AG04450 (cell line): ENCODE measurements at places on chromosomes 5 and 9.

GRCh38 chr5:174608631-174609097, 115.7 kb upstream of the MSX2 start:
- no peak for DNase-seq

DNA sequence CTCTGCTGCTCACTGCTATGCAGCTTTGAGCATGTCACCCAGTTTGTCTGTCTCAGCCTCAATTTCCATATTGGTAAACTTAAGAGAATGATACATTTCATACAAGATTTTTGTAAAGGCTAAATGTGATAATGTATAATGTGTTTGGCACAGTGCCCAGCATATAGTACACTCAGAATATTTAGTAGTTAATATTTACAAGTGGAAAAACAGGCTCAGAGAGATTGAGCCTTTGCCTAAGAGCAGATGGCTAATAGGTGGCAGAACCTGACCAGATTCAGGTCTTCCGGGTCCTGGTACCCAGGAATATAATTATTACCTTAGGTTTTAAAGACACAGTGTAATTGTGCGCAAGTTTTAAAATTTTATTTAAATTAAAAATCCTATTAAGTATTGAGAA, 46.8 kb upstream of the KIAA1958 start:
- DNase-seq, result no peak

DNA sequence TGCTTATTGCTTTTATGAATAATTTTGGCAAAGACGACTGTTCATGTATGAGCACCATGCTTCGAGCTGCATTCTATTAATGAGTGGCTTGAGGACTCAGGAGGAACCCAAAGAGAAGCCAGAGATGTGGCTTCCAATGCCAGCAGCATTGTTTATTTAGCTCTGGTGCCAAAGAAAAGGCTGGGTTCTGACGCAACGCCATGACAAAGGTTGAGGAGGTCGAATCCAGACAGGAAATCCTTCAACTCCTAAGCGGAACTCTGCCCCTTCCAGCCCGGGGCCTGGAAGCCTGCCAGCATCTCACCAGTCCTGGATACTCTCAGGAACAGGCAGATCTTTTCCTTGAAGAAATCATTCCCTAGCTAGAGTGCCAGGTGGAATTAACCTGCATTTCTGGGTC, 104.4 kb downstream of the ARHGAP26 start:
- DNase-seq, result no peak

- DNase-seq, result no peak
These were observed 177.0 kb upstream of the SH3GL2 start for GRCh38 chr9:17401858-17402257.

DNA sequence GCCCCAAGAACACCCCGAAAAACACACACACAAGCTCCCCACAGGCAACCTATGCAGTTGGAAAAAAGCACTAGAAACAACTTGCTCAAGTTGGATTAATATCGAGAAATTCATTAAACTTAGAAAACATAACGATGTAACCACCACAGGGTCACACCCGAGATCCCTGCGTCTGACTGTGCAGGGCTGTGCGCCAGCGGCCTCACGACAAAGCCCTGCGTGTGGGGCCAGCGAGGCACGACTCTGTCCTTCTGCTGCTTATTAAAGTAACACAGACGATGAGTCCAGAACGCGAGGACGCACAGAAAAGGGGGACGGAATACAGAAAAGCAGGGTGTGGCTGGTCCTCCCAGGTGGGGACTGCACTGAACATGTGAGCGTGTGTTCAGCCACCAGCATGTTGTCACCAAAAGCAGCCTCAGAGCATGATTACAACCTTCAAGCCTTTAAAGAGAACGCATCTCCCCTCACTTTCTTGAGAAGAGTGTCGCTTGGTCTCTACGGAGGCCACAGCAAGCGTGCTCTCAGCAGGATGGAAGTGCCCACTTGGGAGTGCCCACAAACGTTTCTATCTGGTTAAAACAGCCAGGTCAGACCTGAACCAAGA, 14.4 kb downstream of the SLC12A7 start:
- no peak for DNase-seq

- no peak for DNase-seq
These were observed 9.0 kb downstream of the QRFP start for GRCh38 chr9:130887494-130888144.

DNA sequence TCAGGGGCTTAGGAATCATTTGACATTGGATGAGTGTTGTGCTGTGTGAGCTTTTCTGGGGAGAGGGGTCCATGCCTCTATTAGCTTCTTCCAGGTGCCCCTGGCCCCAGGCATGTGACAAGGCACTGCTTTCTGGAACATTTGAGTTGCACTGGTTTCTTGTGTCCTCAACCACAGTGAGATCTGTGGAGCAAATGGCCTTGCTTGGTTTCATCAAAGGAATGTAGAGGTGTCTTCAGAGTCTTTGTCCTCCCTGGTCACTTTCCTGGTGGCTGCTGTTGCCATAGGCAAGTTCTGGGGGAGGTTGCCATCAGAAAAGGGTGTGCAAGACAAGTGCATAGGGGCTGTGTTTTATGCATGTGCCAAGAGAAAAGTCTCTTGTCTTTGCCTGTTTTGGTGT, 157.5 kb downstream of the MACROH2A1 start:
- no peak for DNase-seq

GRCh38 chr5:116320486-116320885, 235.7 kb downstream of the COMMD10 start:
- DNase-seq, result no peak

DNA sequence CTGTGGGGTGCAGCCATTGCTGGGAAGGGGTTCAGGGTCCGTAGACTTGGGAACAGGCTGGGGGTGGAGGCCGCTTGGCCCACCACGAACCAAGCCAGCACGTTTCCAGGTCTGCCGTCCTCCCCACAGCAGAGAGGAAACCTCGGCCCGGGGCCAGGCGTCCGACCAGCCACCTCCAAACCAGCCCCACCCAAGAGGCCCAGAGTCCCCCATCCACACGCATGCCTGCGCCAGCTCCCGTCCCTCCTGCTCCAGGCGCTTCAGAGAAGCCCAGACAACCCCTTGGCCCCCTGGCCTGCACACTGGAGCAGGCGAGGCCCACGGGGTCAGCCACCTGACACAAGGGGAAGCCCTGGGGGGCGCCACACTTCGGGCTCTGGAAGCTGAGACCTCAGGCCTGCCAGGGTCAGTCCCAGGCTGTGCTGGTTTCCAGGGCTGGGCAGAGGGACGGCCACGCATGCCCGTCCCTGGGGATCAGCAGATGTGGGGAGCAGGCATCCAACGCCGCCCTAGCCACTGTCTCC, 6.3 kb downstream of the DNLZ start:
- DNase-seq, result no peak

DNA sequence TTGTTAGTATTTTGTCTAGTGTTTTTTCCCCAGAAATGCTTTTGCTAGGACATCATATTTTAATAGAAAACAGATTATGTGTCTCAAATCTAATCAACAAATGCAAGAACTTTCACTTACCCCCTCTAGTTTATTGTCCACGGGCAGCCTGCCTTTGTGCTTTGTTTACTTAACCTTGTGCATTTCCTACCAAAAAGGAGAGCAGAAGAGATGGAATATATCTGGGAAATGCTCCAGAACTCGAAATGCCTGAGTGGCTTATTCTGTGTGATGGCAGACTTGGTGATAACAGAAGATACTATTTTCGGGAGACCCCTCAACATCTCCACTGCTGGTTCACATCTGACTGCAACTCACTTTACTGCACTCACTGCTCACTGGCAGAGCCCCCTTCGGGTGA, 33.3 kb upstream of the SPDL1 start:
- no peak for DNase-seq

DNA sequence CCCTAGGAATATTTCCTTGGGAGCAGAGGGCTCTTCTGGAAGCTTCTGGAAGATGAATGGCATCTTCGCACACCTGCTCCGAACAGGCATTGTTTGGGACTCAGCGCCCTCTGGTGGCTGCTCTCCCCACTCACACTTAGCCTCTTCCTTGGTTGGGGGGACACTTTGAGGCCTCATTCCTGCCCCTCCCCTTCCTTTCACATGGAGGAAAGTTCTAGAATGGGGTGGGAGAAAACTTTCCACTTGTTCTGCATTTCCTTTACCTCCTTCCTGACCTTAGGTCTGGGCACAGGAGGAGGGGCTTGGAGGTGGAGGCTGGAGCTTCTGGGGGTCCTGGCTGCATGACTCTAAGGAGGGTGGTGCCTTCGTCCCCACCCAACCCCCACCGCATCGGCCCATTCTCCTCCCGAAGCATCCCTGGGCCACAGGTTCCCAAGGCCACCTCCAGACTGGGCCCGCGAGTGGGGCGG, 19.3 kb upstream of the SMIM32 start:
- DNase-seq, result no peak

- no peak for DNase-seq
These were observed 15.2 kb upstream of the ERAP2 start for GRCh38 chr5:96861076-96861475.

GRCh38 chr5:133993185-133993936, 11.4 kb downstream of the VDAC1 start:
- DNase-seq, result no peak

DNA sequence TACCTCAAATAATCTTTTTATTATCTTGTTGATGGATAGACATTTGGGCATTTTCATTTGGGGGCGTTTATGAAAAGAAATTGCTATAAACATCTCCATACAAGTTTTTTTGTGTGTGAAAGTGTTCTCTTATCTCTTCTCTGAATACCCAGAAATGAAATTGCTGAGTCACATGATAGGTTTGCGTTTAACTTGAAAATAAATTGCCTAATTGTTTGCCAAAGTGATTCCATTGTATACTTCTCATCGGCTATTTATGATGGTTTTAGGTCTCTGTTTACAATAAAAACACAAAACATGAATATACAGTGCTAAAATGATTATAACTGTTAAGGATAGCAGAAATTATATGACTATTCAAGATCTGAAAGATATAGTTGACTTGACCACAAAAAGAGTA, 361.7 kb downstream of the TAF11L14 start:
- no peak for DNase-seq

DNA sequence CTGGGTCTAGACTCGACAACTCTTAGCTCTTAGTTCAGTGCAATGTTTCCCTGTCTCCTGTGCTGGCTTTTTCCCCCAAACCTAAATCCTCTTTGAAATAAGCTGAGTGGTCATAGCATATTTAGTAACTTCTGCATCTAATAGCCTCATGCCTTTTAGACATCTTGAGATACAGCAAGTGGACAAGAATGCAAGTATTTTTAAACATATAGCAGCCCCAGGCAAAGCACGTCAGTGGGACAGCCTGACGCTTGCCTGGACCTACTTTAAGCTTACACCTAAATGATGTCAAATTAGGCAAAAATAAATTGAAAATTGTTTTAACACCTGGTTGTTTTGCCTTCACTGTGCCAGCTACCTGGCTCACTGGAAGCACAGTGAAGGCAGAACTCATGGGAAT, 8.0 kb downstream of the C9 start:
- no peak for DNase-seq

DNA sequence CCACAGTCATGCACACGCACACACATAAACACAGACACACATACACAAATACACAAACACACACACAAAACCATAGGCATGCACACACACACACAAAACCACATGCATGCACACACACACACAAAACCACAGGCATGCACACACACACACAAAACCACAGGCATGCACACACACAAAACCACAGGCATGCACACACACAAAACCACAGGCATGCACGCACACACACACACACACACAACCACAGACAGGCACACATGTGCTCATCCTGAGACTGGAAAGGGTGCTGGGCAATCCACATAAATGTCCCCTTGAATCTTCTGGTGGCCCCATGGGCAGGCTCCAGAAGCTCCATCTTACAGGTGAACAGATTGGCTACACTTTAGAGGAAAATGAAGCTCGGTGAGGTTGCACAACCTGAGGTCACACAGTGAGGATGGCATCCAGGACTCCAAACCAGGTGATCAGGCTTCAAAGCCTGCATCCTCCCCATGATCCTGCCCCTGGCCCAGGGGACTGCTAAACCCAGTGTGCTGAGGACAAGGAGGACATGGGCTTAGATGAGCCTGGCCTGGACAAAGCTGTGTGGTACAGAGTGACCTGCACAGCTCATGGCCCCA, 144.8 kb downstream of the GADD45G start:
- DNase-seq, result no peak

DNA sequence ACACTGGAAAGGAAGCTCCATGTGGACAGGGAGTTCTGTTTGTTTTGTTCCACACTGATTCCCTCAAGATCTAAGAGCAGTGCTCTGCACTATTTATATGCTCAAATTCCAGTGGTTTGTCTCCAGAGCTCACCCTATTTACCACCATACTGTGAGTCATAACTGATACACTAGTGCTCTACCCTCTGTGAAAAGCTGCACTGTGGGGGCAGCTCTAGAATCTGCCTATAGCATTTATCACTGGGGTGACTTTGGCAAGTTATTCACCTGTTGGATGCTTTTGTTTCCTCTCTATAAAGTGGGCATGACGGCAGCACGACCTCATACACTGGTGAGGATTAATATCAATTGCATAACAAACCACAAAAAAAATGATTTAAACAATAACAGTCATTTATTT, 307.8 kb downstream of the NR2F1-AS1 start:
- no peak for DNase-seq

DNA sequence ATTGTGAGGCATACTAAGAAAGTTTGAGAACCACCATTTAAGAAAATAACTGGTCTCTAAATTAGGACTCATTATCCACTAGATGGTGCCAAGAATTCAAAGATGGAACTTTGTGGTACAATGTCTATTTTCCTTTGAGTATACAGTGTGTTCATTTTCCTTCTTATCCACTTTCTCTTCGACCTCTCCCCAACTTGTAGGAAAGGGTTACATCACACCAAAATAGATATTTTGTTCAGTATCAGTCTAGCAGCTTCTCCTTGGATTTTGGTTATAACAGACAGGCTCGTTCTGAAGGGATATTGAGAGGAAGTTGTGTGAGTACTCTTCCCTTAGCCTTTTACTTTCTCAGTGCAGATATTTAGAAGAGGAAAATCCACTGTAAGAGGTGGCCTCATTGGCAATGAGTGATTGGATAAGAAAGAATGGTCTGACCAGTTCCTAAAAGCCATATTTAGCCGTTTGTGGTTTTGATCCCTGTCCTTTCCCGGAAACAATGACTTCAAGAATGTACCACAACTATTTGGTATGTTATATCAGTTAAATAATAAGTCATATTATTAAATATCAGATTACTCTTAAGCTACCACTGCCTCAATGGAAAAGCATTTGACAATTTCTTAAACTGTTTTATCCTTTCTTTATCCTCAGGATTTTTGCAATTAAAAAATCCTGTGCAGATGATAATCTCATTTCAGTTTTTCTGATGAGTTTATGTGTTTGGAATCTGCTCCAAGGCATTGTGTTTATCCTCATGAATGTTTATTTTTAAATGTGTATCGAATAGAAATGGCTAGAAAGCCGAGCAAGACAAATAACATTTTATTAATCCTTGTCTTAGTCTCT, 69.0 kb upstream of the GRAMD2B start:
- DNase-seq, result peak; percentile 88

GRCh38 chr5:139763930-139764791, 31.4 kb upstream of the PSD2 start:
- DNase-seq, result no peak

GRCh38 chr9:98922721-98923435, 20.8 kb upstream of the COL15A1 start:
- no peak for DNase-seq

DNA sequence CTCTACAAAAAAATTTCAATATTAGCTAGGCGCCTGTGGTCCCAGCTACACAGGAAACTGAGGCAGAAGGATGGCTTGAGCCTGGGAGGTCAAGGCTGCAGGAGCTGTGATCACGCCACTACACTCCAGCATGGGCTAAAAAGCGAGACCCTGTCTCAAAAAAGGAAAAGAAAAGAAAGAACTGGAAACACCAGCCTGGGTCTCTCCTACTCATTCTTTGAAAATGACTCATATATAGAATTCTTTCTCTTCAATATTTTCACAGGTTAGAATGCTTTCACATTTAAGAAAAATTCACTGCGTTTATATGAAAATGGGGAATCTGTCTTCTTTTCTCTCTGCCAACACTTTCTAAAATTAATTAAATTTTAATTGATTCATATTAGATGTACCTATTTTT, 115.6 kb downstream of the TRPM6 start:
- no peak for DNase-seq
